ENCODE measurements at places on chromosomes 7 and 10. TPM values are rescaled to one million over a fixed set of nuclear protein-coding genes. Genes with fewer than 3 reads are reported as not detected.

The AGAP6 gene
- total RNA-seq, result 23.4 TPM

The LDB3 gene
- total RNA-seq, result not detected

The NDUFB2 gene
- 94.0 TPM for total RNA-seq

The HOXA4 gene
- total RNA-seq, result not detected

The GRID1 gene
- not detected for total RNA-seq

DNA sequence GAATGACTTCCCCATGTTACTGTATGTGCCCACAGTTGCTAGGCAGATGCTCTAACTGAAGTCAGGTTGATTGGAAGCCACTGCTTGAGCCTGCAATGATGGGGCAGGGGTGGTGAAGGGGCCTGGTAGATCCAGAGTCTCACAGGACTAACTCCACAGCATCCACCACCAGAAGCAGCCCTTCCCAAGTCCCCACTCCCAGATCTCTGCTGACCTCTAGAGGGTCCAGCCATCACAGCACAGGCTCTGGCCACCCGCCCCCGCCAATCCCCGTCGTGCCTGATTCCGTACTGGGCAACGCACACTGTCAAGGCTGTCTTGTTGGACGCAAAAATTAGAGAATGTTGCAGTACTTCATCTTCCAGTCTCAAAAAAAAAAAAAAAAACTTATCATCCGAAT, 136.8 kb upstream of the PDE1C start:
- no peaks in the 10 kb centered on the region for H3K36me3 ChIP-seq
- no peak overlapping the region for H3K27ac ChIP-seq
- no peaks in the 10 kb centered on the region for H3K4me1 ChIP-seq
- no peak overlapping the region for H3K4me3 ChIP-seq
- DNase-seq, result no peak
- H3K27me3 ChIP-seq, result no peaks in the 10 kb centered on the region

- H3K27ac ChIP-seq, result no peak overlapping the region
- no peak overlapping the region for H3K4me3 ChIP-seq
- H3K4me1 ChIP-seq, result no peaks in the 10 kb centered on the region
- no peak for DNase-seq
Observed at GRCh38 chr7:129556607-129557133, 54.3 kb downstream of the SMKR1 start.

- no peaks in the 10 kb centered on the region for H3K4me1 ChIP-seq
- H3K4me3 ChIP-seq, result no peak overlapping the region
- peaks cover 7% of the 10 kb centered on the region for H3K27me3 ChIP-seq
- H3K27ac ChIP-seq, result no peak overlapping the region
- no peaks in the 10 kb centered on the region for H3K36me3 ChIP-seq
Observed at GRCh38 chr10:50988792-50989191, 85.5 kb upstream of the PRKG1 start.

- H3K36me3 ChIP-seq, result no peaks in the 10 kb centered on the region
- H3K27me3 ChIP-seq, result no peaks in the 10 kb centered on the region
- DNase-seq, result peak; percentile 60
- H3K4me3 ChIP-seq, result no peak overlapping the region
- H3K4me1 ChIP-seq, result peaks cover 59% of the 10 kb centered on the region
- peak overlapping the region; percentile 82 for H3K27ac ChIP-seq
Observed at GRCh38 chr10:17023386-17024298, 106.0 kb downstream of the CUBN start.

GRCh38 chr7:44867073-44867995, 18.0 kb downstream of the PURB start:
- no peak overlapping the region for H3K4me3 ChIP-seq
- no peaks in the 10 kb centered on the region for H3K36me3 ChIP-seq
- no peaks in the 10 kb centered on the region for H3K4me1 ChIP-seq
- DNase-seq, result no peak
- no peak overlapping the region for H3K27ac ChIP-seq

GRCh38 chr7:114021135-114021534, 102.3 kb upstream of the PPP1R3A start:
- no peak overlapping the region for H3K27ac ChIP-seq
- H3K36me3 ChIP-seq, result no peaks in the 10 kb centered on the region
- no peak for DNase-seq
- H3K27me3 ChIP-seq, result no peaks in the 10 kb centered on the region
- no peak overlapping the region for H3K4me3 ChIP-seq

- H3K36me3 ChIP-seq, result no peaks in the 10 kb centered on the region
- DNase-seq, result no peak
- H3K27ac ChIP-seq, result no peak overlapping the region
Observed at GRCh38 chr7:107622429-107622828, 38.2 kb upstream of the SLC26A4 start.

- H3K36me3 ChIP-seq, result no peaks in the 10 kb centered on the region
- H3K4me3 ChIP-seq, result no peak overlapping the region
- DNase-seq, result peak; percentile 10
- no peak overlapping the region for H3K27ac ChIP-seq
- H3K4me1 ChIP-seq, result no peaks in the 10 kb centered on the region
Observed at GRCh38 chr7:76225379-76225778, 23.7 kb downstream of the SRRM3 start.

- H3K27ac ChIP-seq, result no peak overlapping the region
- no peaks in the 10 kb centered on the region for H3K27me3 ChIP-seq
- H3K36me3 ChIP-seq, result no peaks in the 10 kb centered on the region
- H3K4me3 ChIP-seq, result no peak overlapping the region
Observed at GRCh38 chr7:103680161-103681144, 234.4 kb upstream of the SLC26A5 start.

DNA sequence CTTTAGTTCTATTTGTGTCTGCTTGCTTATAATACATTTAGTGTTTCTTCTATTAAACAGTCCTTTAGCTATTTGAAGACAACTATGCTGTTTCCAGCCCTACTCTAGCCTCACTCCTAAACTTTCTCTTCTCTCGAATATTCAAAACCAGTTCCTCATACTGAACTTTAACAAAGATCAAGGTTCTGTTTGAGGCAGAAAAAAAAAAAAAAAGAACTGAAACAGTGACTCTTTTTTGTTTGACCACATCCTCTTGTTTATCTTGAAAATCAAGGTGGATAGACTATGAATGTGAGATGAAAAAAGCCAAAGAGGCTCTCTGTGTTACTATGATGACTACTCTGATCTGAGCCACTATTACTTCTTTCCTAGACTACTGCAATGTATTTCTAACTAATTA, 154.3 kb downstream of the ZNF365 start:
- H3K4me1 ChIP-seq, result peaks cover 24% of the 10 kb centered on the region
- H3K36me3 ChIP-seq, result no peaks in the 10 kb centered on the region
- H3K27me3 ChIP-seq, result no peaks in the 10 kb centered on the region
- peak; percentile 82 for DNase-seq
- peak overlapping the region; percentile 44 for H3K27ac ChIP-seq
- H3K4me3 ChIP-seq, result no peak overlapping the region

DNA sequence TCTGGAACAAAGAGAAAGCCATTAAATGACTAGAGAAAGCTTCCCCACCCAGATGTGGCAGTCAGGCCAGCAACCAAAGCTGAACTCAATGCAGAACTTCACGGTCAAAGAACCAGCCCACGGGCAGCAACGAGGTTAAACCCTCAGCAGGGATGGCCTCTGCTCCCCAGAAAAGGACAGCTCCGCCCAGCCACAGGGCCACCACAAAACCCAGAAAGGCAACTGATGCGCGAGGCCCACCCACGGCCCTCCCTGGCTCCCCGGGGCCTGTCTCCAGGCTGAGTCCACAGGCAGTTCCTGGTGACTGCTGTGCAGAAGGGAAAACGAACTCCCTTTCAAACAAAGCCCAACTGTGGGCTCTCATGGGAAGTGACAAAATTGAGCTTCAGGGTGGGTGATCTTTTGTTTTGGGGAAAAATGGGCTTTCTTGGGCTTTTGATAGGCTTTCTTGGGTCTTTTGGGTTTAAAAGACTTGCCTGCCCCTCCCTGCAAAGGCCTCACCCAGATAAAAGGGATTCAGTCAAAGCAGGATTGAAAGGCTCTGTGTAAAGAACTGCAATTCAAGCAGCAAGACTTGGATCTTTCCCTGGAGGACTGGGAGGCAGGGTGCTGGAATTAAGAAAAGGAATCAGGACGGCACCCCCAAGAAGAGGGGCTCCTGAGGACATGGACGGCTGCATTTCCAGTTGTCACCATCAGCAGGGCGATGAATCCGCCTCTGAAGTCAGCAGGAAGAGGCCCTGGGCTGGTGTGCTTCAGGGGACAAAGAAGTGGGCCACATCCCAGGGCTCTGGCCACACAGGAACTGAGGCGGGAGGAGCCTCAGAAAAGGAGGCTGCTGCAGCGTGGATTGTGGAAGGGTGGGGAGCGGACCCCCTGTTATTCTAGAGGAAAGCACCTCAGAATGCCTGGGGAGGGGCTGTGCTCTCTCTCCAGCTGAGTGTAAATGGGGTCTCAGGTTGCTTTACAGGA, 209.9 kb downstream of the USP6NL start:
- peaks cover 39% of the 10 kb centered on the region for H3K4me1 ChIP-seq
- H3K27ac ChIP-seq, result peak overlapping the region; percentile 57
- no peaks in the 10 kb centered on the region for H3K27me3 ChIP-seq
- H3K4me3 ChIP-seq, result no peak overlapping the region

DNA sequence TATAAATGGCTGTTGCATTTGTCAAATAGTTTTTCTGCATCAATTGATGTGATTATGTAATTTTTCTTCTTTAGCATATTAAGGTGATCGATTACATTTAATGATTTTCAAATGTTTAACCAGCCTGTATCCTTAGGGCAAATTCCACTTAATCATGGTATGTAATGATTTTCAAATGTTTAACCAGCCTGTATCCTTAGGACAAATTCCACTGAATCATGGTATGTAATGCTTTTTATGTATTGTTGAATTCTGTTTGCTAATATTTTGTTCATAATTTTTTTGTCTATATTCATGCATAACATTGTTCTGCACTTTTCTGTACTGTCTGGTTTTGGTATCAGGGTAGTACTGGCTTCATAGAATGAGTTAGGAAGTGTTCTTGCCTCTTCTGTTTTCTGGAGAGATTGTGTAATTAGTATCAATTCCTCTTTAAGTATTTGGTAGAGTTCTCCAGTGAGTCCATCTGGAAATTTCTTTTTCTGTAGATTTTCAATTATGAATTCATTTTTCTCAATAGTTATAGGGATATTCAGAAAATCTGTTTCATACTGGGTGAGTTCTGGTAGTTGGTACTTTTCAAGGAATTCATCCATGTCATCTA, 393.2 kb upstream of the FOXK1 start:
- DNase-seq, result no peak
- no peaks in the 10 kb centered on the region for H3K27me3 ChIP-seq
- H3K4me3 ChIP-seq, result no peak overlapping the region
- H3K4me1 ChIP-seq, result no peaks in the 10 kb centered on the region

DNA sequence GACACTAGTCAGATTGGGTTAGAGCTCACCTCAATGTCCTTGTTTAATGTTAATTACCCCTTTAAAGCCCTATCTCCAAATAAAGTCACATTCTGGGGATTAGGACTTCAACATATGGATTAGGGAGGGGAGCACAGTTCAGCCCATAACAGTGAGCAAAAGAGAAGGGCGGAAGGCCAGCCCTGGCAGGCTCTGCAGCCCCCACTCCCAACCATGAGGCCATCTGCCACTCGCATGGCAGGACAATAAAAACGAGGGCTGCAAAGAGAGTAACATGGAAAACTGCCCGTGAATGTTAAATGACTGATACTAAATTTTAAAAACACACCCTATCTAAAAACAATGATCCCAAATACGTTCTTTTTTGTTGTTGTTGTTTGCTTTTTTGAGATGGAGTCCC, 38.7 kb downstream of the RGS10 start:
- no peaks in the 10 kb centered on the region for H3K27me3 ChIP-seq
- peaks cover 4% of the 10 kb centered on the region for H3K36me3 ChIP-seq
- no peak overlapping the region for H3K4me3 ChIP-seq
- peaks cover 90% of the 10 kb centered on the region for H3K4me1 ChIP-seq
- no peak for DNase-seq

DNA sequence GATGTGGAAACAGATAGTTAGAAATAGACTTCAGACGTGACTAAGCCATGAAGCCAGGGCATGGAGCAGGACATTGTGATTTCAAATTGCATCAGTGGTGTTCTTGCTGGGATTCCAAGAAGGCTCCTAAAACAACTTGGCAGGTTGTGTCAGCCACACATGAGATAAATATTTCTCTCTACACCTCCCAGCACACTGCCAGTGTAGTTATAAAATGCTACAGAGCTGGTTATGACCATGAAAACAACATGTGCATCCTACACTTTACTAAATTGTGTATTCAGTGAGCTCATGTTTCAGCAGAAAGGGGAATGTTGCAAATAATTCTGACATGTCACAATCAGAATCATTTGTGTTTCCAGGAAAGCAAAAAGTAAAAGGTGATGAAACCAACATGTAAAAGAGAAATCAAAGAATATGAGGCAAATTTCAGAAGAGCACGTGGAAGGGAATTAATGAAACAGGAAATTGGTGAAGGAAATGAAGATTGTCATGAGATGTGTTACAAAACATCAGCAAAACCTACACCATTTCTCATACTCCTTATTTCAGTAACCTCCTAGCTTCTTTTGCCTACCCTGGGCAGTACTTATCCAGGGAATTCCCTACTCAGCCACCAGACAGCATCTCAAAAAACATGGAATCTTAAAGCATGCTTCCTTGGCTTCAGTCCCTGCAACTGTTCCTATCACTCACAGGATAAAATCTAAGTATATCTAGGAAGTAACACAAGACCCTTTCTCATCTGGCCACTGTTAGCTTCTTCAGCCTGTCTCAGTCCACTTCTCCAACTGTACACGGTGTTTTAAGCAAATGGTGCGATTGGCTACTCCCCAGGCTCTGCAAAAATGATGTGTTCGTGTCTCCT, 5.8 kb upstream of the CYP3A7 start:
- no peak overlapping the region for H3K4me3 ChIP-seq
- H3K4me1 ChIP-seq, result no peaks in the 10 kb centered on the region
- no peak for DNase-seq
- H3K36me3 ChIP-seq, result no peaks in the 10 kb centered on the region
- H3K27me3 ChIP-seq, result no peaks in the 10 kb centered on the region

DNA sequence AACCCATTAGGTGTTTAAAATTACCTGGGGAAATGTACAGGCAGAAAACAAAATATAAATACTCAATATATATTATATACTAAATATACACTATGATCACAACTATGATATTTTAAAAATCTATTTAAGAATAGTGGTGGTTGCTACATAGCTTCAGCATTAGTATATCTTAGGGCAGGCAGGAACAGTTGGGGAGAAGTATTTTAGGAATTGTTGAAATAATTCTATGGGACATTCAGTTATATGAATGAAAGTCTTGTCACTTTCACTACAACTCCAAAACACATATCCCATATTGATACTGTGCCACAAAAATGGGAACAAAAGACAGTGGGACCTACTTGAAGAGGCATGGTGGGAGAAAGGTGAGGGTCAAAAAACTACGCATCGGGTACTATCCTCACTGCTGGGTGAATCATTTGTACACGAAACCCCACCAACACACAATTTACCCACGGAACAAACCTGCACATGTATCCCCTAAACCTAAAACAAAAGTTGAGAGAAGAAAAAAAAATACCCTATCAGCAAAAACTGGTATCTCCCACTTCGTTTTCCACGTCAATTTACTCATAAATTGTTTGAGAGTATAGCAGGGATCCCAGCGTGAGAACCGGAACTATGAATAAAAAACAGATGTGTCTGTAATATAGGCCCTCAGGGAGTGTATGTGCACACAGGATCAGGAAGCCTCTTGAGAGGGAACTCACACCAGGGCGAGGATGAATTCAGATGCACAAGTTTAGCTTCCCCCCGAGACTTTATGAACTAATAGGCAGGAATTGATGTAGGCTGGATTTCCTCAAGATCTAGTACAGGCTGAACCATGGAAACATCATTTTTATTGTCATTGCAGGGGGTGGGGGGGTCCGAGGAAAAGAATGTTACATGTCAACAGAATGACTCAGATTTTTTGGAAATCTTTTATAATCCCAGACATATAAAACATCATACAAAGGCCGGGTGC, 16.2 kb downstream of the SLC16A12 start:
- no peaks in the 10 kb centered on the region for H3K36me3 ChIP-seq
- H3K27me3 ChIP-seq, result no peaks in the 10 kb centered on the region
- H3K4me1 ChIP-seq, result no peaks in the 10 kb centered on the region
- no peak overlapping the region for H3K27ac ChIP-seq

GRCh38 chr10:102678842-102679289, 34.6 kb downstream of the TRIM8 start:
- DNase-seq, result no peak
- no peak overlapping the region for H3K27ac ChIP-seq
- H3K27me3 ChIP-seq, result no peaks in the 10 kb centered on the region
- H3K4me1 ChIP-seq, result peaks cover 45% of the 10 kb centered on the region

Measured in naive thymus-derived CD4-positive, alpha-beta T cell (primary cell).